Stimulated activated CD4-positive, alpha-beta T cell treated with anti-CD3 and anti-CD28 coated beads, Interleukin-15, amount 100 ng/mL, for 48 hours (primary cell): ENCODE measurements at places on chromosomes 1 and 21.
A peak's percentile ranks its signal among the peaks of the same experiment; 100 is the strongest.

DNA sequence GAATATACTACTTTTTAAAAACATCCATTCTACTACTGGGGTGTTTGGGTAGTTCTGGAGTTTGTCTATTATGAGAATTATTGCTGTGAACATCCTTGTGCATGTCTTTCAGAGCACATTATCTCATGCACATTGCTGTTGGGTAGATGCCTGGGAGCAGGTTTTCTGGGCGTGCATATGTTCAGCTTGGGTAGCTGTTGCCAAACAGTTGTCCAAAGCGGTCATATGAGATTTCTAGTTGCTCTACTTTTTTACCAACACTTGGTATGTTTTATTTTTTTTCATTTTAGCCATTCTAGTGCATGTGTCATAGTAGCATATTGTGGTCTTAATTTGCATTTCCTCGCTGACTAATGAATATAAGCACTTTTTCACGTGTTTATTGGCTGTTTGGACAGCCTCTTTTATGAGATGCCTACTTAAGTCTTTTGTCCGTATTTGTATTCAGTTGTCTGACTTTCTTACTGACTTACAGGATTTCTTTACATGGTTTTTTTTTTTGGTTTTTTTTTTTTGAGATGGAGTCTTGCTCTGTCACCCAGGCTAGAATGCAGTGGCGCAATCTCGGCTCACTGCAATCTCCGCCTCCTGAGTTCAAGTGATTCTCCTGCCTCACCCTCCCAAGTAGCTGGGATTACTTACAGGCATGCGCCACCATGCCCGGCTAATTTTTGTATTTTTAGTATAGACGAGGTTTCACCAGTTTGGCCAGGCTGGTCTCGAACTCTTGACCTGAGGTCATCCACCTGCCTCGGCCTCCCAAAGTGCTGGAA, 18.1 kb downstream of the ZDHHC18 start:
- no peak for DNase-seq

- no peak for DNase-seq
Observed at GRCh38 chr1:35838693-35839245, 31.0 kb downstream of the AGO4 start.

- DNase-seq: no peak
Observed at GRCh38 chr1:63821091-63822005, 47.5 kb downstream of the ROR1 start.

DNA sequence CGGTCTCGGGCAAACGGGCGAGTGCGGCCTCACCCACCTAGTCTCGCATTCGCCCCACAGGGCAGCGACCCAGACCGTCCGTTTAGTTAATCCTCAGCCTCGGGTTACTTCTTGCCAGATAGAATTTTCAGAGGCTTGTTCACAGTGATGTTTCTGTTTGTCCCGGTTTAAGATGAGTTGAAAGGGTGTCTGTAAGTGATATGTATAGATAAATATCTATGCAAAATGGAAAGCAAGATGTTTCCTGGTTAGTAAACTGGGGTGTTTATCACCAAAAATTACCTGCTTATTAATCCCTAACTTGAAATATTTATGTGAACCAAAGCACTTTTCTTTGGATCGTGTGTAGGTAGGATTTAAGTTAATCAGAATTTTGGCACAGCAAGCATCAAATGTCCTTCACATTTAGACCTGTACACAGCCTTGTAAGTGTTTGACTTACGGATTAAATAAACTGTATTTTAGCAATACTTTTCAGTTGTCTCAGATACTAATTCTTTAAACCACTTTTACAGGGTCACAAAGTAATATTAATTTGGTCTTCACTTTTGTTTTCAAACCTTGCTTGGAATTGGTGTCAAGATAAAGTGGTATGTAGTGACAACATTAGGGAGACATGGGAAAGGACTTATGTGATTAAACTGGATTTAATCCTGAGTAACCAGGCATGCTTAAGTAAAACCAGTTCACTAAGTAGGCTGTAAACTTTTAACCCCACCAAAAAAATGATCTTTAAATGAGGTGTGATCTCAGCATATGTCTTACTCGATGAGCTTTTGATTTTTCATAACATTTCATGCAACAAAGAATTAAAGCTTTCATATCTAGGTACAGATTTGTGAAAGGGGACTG, 914 bp downstream of the ZNF326 start:
- no peak for DNase-seq

DNA sequence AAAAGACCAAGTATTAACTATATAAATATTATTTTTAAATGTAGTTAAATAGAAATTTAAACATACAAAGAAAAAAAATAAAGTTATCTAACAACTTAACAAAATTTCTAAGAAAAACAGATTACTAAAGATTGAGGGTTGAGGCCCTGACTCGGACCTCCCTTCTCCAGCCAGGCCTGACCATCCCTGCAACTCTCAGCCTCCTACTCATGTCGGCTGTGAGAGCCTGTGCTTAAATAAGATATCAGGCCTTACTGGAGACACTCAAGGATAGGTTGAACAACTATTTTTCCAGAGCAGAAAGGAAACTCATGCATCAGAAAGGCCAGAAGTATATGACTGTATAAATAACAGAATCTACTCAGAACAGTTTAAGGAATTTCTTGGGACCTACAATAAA, 33.0 kb upstream of the PSMG1 start:
- no peak for DNase-seq

- no peak for DNase-seq
Observed at GRCh38 chr1:86209346-86209745, 52.8 kb upstream of the COL24A1 start.

DNA sequence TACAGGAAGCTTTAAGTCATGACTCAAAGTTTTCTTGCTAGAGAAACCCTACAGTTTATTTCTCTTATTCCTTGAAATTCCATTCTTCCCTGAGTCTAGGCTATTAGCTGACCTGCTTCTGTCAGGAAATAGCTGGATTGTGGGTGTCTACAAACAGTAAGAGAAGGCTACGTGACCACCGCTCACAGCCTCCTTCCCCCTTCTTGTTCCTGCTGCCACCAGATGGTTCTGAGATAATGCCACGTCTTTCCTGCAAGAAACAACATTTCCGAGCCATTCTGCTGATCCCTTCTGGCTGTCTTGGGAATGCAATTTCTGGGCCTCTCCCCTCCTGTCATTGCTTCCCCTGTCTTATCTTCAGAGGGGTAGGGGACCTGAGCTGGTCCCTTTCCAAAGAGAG, 128.9 kb upstream of the SGIP1 start:
- DNase-seq: no peak

GRCh38 chr1:55749975-55750627, 534.9 kb upstream of the USP24 start:
- DNase-seq: no peak

DNA sequence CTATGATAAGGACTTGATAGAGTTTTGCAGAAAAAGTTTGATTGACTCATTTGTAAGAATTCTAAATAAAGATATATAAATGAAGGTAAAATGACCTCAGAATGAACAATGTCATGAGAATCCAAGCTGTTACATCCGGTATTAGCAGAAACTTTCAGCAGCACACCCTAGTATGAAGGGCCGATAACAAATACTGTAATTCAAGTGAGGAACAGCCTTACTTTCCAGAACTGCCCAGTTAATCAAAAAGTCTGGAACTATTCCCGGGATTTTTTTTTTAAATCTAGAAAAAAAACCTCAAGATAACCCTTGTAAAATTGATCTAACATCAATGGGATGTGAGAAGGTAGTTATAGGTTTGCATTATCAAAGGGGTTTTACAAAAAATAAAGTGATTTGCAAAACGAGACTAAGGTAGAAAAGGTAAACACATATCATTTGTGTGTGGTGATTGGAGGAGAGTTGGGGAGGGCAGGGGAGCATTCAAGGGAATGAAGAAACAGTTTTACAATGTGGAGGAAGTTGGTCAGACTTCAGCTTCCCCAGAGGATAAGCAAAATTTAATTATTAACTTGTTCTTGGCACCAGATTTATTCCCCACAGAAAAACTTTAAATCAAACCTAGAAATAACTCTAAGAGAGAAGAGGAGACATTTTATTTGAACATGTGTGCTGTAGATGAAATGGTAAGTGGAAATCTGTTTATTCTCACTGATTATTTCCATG, 75.9 kb upstream of the VCAM1 start:
- no peak for DNase-seq

DNA sequence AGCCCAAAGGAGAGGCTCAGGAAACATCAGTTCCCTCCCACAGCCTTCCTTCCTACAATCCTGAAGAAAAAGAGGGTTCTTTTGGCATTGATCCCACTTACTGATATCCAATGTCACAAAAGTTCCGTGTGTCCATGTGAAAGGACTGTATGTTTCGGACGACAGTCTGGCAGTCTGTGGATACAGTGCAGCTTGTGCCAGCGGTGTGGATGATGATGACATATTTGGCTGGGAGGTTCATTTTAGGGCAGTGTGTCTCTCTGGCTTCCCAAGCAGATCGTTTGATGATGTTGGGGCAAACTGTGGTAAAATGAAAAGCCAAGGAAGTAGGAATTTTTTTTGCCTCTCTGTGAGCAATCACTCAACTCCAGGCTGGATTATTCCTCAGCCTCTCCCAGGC, 10.4 kb downstream of the PGLYRP3 start:
- no peak for DNase-seq

DNA sequence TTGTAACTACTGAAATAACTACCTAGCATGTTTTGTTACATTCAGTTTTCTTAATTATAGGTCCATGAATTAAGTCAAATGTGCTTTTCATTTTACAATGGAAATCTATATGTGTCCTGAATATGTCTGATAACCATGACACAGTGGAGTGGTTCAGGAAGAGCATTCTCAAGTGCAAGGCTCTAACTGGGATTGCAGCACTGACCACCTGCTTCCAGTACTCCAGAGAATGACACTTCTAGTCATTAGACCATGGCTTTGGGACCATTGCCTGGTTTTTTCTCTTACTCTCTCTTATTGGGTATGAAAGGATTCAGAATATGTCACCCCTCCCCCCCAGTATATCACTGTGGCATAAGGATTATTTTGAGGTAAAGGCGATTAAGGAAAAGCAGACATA, 204.9 kb upstream of the CACYBP start:
- DNase-seq: no peak

DNA sequence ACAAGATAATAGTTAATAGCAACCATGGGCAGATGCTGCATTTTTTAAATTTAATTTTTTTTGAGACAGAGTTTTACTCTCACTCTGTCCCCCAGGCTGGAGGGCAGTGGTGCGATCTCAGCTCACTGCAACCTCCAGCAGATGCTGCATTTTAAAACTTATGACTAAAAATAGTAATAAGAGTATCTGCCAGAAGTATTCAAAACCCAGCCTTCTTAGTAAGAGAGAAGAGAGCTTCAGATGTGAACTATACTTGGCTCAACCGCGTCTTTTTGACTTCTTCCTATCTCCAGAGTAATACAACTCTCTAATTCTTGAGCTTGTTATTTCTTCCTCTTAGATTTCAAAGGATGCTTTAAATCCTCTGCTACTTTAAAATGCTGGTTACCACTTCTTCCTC, 4.6 kb downstream of the RPS27 start:
- no peak for DNase-seq

GRCh38 chr1:57572016-57572415, 148.2 kb upstream of the DAB1 start:
- DNase-seq: no peak

DNA sequence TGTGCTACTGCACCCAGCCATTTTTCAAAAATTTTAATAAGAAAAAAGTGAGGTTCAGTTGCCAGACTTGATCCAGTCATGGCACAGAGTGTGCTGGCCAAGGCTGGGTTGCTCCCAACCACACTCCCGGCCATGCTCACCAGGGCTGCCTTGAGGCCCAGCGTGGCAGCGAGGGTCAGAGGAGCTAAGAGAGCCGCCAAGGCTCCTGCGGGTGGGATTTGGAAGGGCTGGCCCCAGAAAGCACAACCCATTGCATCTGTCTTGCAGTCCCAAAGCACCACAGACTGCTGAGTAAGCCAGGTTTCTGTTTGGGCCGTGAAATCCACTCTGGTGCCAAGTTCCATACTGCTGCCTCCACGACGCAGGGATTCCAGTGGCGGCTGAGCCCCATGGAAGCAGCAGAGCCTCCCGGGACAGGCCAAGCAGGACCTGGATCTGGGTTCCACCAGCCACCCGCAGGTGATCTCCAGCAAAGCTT, 22.6 kb downstream of the ZBTB17 start:
- no peak for DNase-seq

- no peak for DNase-seq
Observed at GRCh38 chr1:89440911-89441310, 77.1 kb downstream of the GBP6 start.

- peak; percentile 87 for DNase-seq
Observed at GRCh38 chr1:9942939-9943788, at the start of the genes LZIC and NMNAT1. Gene LZIC, minus strand, starts transcription at chr1:9943391. Its CDS starts 6,772 bp downstream, at chr1:9936619. Gene NMNAT1, plus strand, starts transcription at chr1:9943475. Its CDS starts 28,599 bp downstream, at chr1:9972074.

- no peak for DNase-seq
Observed at GRCh38 chr1:192626366-192627179, 9.4 kb upstream of the RGS13 start.

DNA sequence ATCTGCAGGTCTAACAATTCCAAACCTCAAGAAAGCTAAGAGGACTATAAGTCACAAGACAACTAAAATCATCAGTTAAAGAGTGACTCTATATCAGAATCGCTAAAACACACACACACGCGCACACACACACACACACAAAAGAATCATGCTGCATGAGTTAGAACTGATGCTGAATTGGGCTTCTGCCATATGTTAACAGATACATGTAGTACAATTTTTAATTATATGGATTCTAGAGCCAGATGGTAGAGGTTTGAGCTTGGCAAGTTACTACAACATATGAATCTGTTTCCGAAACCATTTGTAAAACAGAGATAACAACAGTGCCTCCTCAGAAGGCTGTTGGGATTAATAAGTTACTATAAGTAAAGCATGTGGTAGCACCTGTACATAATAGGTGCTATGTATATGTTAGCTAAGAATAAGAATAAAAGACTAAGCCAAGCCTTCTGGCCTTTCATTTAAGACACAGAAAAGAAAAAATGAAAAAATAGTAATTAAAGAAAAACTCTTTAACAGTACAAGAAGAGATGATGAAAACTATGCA, 17.9 kb downstream of the EPRS1 start:
- DNase-seq: no peak

- no peak for DNase-seq
Observed at GRCh38 chr1:190578017-190578416, 100.4 kb upstream of the BRINP3 start.
